ENCODE measurements at places on chromosomes 7 and 10.

- no peak for DNase-seq
Observed at GRCh38 chr10:50550291-50550839, 73.4 kb downstream of the SGMS1 start.

DNA sequence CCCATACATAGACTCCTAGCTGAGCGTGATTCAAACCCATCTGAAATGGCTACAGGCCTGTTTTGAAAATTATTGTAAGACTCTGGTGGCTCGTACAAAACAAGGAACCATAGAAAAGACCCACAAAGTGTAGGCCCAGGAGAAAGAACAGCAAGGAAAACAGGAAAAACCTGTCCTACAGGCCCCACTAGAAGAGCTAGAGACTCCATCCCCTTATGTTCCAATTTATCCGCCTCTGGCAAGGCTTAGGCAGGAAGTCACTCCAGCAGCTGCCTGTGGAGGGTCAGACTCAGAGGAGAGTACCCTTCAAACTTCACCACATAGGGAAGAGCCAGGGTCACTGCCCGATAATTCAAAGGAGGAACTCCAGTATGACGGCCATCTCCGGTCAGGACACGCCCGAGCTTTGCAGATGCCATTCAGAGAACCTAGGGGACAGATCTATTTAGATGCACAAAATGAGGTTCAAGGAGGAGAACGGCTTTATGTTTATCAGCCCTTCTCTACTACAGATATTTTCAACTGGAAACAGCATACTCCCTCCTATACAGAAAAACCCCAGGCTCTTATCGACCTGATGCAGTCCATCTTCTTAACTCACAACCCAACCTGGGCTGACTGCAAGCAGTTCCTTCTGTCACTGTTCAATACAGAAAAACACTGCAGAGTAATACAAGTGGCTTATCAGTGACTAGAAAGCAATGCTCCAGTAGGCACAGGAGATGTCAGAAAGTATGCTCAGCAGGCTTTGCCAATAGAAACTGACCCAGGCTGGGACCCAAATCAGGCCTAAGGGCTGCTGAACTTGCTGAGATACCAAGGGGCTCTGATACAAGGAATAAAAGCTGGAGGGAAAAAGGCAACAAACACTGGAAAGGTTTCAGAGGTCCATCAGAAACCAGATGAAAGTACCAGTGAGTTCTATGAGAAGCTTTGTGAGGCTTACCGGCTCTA lies 8.6 kb upstream of the ZNF33B start:
- DNase-seq = no peak

DNA sequence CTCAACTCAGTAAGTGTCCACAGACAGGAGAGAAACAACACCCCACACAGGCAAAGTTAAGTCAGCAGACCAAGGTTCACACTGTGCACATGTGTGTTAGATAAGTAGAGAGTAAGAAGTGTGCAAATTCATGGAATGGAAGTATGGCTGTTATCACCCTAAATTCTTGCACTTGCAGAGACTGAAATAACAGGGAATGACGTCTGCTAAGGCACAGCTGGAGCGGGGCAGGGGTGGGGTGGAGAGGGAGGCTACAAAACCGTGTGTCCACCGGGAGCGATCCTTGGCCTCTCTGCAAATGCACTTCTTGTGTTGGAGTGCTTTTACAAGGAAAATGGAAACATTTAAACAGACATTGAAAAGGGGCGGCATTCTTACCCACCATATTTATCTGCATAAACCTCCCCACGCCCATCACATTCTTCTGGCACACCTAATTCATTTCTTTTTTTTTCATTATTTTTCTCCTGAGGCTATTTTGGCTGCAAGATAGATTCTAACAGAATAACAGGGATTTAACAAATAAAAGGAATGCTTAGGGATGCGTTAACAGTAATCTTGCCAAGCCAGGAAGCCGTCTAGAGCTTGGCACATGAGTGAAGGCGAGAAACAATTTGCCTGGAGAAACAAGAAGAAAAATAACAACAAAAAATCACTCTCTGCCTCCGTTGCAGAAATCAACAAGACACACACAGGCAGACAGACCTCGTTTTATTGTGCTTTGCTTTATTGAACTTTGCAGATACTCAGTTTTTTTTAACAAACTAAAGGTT lies 30.1 kb downstream of the TNS3 start:
- DNase-seq = no peak

GRCh38 chr10:116886772-116887171 lies 37.5 kb downstream of the ENO4 start:
- no peak for DNase-seq

- DNase-seq = no peak
Observed at GRCh38 chr10:114629824-114630730, 28.0 kb downstream of the ABLIM1 start.

- DNase-seq = no peak
Observed at GRCh38 chr7:90311175-90311574, 9.9 kb downstream of the FAM237B start.

DNA sequence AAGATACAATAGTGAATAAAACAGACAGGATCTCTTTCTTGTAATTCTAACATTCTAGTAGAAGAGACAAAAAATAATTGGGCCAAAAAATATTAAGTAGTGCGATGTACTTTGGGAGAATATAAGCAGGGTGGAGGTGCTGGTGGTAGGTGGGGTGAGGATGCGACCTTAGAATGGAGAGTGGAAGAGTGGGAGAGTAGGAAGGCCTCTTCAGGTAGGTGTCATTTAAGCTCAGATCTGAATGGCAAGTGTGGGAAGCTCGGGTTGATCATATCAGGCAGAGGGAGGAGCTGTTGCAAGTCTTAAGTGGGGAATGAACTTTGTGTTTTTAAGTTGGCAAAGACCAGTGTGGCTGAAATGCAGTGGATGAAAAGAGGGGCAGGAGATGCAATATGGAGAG lies 3.8 kb upstream of the IFRD1 start:
- no peak for DNase-seq

DNA sequence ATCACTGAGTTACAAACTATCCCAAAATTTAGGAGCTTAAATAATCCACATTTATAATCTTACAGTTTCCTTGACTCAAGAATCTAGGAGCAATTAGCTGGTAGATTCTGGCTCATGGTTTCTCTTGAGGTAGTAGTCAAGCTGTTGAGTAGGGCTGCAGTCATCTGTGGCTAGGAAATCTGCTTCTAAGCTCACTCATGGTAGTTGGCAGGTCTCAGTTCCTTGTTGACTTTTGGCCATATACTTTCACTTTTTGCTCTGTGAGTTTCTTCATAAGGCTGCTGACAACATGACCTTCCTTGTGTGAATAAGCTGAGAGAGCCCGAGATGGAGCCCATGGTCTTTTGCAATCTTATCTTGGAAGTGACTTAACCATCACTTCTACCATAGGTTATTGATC lies 10.8 kb upstream of the ETV1 start:
- DNase-seq = no peak

DNA sequence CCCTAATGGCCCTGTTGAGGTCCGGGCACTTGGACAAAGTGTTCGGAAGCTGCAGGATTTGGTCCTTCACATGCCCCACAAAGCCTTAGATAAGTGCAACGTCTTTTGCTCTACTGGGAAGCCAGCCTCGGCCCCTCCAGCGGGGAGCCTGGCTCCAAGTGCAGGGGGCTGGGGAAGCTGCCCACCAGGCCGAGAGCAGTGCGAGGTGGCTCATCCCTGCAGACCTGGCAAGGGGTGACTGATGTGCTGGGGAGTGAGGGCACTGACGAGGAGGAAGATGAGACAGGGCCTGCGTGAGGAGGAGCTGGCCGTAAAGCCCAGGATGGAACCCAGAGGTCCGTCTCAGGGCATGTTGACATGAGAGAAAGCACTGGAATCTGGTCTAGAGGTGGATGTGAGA lies 135.8 kb upstream of the NPS start:
- no peak for DNase-seq

DNA sequence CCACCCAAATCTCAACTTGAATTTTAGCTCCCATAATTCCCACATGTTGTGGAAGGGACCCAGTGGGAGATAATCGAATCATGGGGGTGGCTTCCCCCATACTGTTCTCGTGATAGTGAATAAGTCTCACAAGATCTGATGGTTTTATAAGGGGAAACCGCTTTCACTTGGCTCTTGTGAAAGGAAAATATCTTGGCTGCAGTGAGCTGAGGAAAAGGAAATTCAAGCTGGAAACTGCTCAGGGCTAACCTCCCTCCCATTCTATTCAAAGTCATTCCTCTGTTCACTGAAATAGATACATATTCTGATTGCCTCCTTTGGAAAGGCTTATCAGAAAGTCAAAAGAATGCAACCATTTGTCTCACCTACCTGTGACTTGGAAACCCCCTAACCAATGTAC lies 15.8 kb downstream of the CYCS start:
- DNase-seq = no peak

DNA sequence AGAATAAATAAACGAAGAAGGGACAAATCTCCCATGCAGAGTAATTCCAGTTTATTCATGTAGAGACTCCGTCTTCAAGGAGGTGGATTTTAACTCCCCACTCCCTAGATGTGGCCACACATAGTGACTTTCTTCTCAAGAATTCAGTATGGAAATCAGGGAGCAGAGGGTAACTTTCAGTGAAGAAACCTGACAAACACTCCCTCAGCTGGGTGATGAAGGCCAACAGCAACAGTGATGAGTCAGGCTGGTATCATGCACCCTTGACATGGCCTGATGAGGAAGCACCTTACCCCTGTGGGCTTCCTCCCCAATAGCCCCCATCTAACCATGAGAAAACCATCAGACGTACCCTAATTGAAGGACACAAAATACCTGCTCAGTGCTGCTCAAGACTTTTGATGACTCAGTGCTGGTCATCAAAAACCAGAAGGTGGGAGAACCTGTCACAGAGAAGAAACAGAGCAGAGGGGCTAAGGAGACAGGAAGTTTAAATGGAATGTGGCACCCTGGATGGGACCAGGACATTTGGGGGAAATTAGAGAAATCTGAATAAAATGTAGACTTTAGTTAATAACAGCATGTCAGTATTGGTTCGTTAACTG lies 50.6 kb downstream of the ADAMTS14 start:
- DNase-seq = no peak

GRCh38 chr10:89073719-89074118 lies 83.1 kb downstream of the FAS start:
- DNase-seq = no peak

GRCh38 chr7:69436946-69437345 lies 161.3 kb upstream of the AUTS2 start:
- DNase-seq = no peak

DNA sequence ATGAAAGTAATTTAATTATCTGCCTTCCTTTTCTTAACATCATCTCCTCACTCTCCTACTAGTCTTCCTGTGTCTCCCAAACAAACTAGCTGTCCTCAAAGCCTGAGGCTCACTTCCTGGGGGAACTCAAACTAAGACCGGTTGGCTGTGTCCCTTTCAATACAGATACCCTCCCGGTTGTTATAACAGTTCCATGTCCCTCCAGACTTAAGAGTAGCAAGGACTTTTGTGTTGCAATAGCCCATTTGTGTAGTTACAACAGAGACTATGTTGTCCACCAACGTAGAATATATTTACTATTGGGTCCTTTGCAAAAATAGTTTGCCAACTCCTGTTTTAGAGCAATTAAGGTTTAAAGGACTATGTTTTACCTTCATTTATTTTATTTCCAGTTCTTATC lies 8.6 kb upstream of the TARP start:
- DNase-seq = no peak

GRCh38 chr7:132580277-132580676 lies 4.0 kb upstream of the PLXNA4 start:
- DNase-seq = no peak

- DNase-seq = no peak
Observed at GRCh38 chr7:128366300-128366699, 4.8 kb upstream of the PRRT4 start.

- DNase-seq = no peak
Observed at GRCh38 chr7:38629651-38630510, 1.3 kb downstream of the AMPH start.

- no peak for DNase-seq
Observed at GRCh38 chr10:32938554-32939061, 19.4 kb downstream of the ITGB1 start.

DNA sequence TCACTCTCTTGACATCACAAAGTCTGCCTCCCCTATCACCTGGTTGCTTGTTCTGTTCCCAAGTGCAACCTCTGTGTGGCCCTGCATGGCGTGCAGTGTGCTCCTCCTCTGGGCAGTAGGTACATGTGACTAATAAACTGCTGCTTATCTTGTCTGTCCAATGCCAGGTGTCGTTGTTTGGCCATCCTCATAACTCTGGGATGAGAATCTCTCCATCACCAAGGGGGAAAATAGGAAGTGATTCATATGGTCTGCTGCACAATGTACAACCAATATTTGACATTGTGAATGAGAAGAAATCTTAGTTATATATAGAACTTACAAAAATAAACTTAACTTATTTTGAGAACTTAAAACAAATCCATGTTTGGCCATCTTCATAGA lies 135.2 kb downstream of the INHBA start:
- no peak for DNase-seq

- DNase-seq = no peak
Observed at GRCh38 chr7:134450294-134451000, 8.5 kb downstream of the AKR1B1 start.

DNA sequence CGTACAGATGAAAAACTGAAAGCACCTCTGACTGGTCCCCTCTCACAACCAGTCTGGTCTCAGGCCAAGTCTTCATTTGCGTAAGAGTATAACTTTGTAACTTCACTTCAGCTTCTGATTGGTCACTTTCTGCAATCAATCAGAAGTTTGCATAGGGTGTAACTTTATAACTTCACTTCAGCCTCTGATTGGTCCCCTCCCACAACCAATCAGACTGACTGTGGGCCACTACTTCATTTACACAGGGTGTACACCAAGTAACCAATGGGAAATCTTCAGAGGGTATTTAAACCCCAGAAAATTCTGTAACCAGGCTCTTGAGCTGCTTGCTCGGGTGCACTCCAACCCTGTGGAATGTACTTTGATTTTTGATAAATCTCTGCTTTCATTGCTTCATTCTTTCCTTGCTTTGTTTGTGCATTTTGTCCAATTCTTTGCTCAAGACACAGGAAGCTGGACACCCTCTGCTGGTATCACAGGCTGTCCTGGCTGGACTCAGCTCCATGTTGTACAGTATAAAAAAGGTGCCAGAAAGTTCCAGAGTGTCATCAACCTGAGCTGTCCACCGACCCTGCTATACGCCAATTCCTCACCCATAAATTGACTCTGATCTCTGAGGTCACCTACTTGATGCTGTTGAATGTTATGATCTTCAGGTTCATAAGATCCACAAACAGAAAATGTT lies 74.5 kb downstream of the COBL start:
- DNase-seq = no peak

DNA sequence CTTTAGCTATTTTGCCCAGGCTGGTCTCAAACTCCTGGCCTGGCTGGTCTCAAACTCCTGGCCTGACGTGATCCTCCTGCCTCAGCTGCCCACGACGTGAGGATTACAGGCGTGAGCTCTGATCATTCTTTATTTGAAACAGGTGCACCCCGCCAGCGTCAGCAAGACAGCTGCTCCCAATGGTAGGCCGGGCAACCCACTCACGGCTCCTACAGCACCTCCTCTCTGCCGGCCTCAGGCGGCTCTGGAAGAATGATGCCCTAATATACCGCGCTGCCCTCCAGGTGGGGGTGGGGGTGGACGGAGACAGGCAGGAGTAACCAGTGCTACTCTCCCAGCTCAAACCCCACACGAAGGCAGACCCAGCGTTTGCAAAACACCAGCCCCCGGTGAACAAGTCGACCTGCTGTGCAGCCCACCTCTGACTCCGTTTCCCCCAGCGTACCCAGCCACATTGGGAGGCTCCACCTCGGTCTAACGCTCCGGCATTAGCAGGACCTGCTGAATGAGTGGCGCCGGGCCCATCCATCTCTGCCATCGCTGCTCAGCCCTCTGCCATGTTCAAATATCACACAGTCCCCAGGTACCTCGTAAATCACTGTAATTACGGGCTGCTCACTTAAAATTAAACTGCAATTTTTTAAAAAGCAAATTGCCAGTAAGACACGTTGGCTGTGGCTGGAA lies 148.6 kb downstream of the ELFN1 start:
- DNase-seq = no peak

- DNase-seq = no peak
Observed at GRCh38 chr7:155458878-155459699, 1.2 kb downstream of the EN2 start.

All from activated naive CD4-positive, alpha-beta T cell treated with Interleukin-2 at 50 U/mL for 16 hours (primary cell).